GM04503 (cell line): ENCODE measurements at places on chromosomes 2 and 18.

DNA sequence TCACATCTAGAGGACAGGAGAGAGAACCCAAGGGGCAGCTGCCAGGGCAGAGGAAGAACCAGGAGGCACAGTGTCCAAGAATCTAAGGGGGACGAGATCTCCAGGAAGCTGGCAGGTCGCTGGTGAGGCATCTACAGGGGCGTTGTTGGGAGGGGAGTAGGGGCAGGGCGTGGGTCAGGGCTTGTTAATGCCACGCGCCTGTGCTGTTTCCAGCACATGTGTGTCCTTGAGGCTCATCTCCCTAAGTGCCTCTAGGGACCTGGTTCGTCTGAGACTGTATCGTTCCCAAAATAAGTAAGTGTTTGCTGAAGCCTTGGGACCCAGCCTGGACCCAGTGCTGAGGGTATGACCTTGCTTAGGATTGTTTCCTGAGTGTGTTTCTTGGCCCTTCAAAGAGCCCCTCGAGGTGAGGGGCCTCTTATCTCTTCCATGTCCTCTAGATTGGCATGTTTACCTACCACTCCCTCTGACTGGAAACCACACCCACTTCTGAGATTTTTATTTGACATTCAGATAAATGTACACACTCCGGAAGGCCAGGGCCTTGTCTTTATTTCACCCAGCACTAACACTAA is 22.2 kb downstream of the HK2 start:
- no peak for DNase-seq

DNA sequence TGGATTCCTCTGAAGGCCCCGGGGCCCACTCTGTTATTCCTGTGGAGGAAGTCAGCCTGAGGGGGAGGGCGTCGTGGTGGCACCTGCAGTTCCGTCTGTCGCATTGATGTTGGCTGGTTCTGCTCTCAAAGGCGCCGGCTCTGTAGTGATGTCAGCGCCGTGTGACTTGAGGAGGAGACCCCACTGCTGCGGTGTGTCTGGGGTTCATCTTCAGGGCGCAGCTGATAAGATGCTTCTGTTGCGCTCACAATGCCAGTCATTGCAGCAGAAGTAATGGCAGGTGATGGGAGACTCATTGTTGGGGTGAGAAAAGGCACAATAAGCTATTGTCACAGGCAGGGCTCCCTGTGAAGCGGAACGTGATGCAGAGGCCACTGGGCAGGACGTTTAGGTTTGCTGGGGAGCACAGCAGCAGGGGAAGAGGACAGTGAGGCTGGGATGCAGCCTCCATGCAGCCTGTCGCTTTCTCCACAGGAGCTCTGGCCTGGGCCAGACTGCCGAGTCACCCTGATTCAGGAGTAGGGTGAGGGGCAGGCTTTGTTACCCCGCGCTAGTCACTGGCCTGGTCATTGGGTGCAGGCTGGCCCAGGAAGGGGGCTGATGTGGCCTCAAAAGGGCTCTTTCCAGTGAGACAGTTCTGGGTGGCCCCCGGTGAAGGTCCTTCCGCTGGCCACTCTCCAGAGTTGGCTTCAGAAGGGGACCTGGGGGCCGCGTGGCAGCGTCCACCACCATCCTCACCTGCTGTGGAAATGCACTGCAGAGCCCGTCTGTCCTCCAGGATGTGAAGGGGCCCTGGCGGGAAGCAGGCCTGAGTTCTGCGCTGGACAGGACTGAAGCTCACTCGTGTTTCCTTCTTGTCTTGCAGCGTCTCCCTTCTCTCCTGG is 42.9 kb downstream of the SH3BP4 start:
- no peak for DNase-seq

- no peak for DNase-seq
These were observed 8.0 kb downstream of the AGFG1 start for GRCh38 chr2:227479865-227480475.

DNA sequence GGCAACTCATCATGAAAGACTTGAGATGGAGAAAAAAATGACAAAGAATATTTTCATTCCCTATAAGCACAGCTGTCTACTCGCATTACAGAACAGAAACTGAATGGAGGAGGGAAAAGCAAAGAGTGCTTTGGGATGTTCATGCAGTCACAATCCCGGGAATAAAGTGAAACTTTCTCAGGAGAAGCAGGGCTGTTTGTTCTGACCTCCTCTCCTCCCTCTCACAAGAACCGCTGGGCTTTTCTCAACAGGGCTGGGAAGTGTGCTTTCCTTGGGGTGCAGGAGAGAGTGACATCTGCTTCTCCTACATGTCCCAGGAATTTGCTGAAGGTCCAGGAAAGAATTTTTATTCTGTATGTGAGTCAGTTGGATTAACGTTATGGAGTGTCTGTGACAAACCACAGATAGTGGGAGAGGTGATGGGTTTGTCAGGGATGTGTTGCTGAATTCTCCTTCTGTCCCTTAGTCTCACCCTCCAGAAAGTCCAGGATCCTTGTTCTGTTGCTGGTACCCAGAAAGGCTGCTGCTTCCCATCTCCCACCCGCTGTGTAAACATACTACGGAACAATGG is 125.6 kb downstream of the HRH4 start:
- no peak for DNase-seq

DNA sequence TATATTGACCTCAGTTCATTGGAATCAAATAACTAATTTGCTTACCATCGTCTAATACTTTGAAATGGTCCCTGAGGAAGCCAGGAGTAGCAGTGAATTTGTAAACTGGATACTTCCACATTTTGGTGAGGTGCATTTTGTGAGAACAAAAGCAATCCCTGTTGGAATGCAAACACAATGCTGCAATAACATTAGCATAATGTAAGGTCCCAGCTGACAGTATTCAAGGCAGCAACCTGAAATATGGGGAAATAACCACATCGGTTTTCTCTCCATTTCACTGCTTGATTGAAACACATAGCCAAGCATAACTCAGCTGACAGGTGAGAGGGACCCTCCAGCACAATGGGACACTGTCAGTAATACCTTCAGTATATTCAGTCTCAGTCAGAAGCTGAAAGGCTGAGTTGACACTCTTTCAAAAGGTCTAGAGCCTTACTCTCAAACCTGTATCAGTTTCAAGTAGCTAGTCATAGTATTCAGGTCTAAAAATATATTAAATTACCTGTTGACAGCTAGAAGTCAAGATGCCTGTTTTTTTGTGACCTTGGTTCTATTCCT is 1311.9 kb upstream of the NRXN1 start:
- DNase-seq = no peak

GRCh38 chr2:29253-29652 is 17.1 kb downstream of the FAM110C start:
- no peak for DNase-seq

- DNase-seq = no peak
These were observed 4.6 kb downstream of the PTGR3 start for GRCh38 chr18:75204269-75204731.

GRCh38 chr18:40056079-40056692 is 1898.8 kb upstream of the PIK3C3 start:
- no peak for DNase-seq

GRCh38 chr2:121856360-121856759 is 100.9 kb downstream of the TSN start:
- DNase-seq = no peak

GRCh38 chr18:3183103-3183717 is 36.6 kb downstream of the MYOM1 start:
- DNase-seq = no peak

DNA sequence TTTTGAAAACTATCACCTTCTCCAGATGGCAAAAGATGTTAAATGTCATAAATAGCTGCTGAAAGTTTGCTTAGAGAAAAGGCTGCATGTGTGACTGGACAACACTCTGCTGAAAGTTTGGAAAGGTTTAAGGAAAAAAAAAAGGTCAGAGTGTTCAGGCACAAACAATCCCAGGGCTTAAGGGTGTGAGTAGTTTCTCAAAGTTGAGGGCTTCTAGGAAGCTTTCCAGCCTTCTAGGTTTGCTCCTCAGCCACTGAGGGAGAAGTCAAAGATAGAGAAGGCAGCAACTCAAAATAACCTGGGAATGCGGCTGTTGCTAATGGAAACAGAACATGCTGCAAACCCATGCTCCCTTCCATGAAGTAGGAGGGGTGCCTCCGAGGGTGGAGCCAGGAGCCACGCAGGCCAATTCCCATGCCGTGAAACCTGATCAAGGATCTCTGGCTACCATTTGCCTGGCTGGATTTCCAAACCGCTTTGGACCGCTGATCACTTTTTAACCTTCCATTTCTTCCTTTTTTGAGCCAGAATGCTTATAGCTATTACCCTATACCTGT is 88.0 kb downstream of the TEX51 start:
- DNase-seq = no peak

DNA sequence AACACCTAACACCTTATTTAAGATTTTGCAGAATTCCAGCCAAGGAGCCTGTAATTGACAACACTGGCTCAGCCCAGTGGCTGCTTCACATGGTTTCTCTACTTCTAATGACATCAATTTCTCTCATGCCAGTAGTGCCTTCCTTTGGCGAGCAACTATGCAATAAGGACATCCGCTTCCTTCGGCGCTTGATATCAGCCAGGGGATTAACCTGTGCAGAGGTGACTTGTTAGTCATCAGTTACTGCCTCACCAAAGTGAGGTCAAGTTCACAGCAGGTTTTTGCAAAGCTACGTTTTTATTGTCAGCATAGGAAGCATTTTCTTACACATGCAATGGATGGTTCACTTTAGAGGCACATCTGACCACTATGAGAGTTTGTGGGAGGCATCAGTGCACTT is 24.0 kb upstream of the EDAR start:
- DNase-seq = no peak

DNA sequence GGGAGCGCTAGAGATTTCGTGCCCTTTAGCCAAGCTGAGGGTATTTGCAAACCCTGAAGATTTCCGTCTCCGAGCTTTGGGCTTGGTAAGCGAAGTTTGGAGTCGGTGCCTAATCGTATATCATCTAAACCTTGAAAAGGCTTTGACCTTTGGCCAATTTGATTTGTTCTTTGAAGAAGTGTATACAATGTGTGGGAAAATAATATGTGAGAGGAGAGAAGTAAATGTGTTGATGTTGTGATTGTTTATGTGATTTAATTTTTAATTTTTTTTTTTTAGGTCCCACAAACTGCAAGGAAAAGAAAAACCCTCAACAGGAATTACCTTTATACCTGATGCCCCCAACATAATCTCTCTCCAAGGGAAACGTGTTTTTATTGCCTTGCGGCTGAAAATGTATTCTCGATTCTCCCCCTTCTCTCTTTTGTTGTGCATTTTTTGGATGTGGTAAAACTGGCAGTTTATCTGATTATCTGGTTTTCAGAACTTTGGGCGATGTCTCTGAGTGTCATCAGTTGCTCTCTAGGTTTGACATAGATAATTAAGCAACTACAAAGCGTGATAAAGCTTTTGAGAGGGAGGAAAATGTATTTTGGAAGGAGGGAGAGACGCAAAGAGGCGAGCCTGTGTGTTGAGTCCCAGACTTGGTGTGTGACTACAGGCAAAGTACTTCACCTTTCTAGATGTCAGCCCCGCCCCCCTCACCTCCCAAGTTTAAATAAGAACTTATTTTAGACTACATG is 912 bp upstream of the FBXO11 start:
- no peak for DNase-seq

DNA sequence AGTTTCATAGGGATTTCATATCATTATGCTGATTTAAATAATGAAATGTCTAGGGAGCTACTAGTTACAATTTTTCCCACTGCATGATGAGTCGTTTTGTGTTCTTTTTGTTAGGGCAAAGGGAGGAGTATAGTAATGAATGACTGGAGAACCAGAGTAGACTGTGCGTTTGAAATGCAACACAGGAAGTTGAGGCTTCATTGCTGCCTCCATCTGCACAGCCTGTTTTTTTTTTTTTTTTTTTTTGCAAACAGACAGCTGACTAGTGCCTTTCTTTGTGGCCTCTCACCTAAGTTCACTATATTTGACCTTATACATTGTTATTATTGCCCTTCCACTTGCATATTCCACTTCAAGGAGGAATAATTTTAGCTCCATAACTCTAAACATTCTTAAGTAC is 286.7 kb upstream of the LRRTM1 start:
- no peak for DNase-seq

- no peak for DNase-seq
These were observed 54.5 kb upstream of the NEMP2 start for GRCh38 chr2:190589008-190589407.

- DNase-seq = no peak
These were observed 121.6 kb downstream of the ZRANB3 start for GRCh38 chr2:135409436-135409835.

DNA sequence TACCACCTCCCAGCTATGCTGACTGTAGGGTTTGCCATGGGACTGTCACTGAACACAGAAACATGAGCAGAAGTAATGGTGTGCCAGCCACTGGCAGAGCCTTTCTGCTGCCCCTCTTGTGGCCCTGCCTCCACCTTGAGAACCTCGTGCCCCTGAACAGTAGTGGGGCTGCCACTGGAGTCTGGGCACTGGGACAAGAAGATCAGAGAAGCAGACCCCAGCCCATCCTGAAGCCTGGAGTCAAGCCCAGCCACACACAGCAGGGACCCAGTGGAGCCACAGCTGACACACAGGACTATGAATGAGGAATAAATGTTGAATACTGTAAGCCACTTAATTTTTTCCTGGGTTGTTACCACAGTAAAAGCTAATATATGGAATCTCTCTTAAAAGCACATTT is 159.6 kb downstream of the NCKAP5 start:
- DNase-seq = no peak

GRCh38 chr18:28075501-28075900 is 101.4 kb downstream of the CDH2 start:
- no peak for DNase-seq
